ENCODE measurements at places on chromosomes 12 and 14. TPM values are rescaled to one million over a fixed set of nuclear protein-coding genes. Genes with fewer than 3 reads are reported as not detected.

DNA sequence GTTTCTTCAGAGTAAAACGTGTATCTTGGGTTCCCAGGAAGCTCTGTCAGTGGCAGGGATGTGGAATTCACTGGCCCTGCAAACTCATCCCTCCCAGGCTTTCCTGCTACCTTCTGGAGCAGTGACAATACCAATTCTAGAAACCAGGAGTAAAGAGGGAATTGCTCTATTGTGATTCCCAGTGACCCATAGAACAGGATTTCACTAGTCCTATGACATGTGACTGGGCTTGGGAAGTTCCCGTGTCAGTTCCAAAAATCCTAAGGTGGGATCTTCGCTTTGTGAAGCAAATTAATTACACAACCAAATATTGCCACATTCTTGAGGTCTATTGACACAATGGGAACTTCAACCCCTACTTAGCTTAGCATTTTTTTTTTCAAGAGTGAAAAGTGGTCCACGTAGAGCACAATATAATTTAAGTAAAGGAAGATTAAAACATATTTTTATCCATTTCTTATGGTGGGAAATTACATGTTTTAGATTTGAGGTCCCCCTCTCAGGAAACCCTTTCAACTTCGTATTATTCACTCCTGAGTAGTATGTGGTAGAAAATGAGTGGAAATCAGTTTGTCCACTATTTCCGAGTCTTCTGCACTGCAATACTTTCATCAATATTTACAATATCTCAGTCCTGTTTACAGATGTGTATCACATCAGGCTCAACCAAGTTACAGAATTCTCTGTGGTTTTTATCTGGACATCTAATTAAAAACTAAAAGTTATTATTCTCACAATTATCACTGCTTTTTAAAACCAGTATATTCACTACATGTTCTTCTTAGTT, 88.9 kb upstream of the SOX5 start:
- no peak for DNase-seq

- DNase-seq = no peak
These were observed 5.5 kb upstream of the ZNF740 start for GRCh38 chr12:53174881-53175491.

DNA sequence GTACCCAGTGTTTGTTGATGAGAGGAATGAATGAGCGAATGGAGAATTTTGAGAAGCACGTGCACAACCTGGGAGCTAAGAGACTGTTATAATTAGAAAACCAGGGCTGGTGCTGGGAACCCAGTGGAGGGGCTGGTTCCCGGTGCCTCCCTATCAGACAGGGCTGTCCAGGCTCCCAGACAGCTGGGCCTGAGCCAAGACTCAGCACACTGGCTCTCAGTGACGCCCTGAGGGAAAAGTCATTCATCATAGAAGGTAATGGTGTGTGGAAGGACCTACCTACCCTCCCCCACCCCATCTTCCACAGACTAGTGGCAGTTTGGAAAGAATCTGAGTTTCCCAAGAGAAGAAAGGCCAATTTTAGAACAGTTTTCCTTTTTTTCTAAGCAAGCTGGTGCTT, 34.7 kb downstream of the KCNA5 start:
- no peak for DNase-seq

DNA sequence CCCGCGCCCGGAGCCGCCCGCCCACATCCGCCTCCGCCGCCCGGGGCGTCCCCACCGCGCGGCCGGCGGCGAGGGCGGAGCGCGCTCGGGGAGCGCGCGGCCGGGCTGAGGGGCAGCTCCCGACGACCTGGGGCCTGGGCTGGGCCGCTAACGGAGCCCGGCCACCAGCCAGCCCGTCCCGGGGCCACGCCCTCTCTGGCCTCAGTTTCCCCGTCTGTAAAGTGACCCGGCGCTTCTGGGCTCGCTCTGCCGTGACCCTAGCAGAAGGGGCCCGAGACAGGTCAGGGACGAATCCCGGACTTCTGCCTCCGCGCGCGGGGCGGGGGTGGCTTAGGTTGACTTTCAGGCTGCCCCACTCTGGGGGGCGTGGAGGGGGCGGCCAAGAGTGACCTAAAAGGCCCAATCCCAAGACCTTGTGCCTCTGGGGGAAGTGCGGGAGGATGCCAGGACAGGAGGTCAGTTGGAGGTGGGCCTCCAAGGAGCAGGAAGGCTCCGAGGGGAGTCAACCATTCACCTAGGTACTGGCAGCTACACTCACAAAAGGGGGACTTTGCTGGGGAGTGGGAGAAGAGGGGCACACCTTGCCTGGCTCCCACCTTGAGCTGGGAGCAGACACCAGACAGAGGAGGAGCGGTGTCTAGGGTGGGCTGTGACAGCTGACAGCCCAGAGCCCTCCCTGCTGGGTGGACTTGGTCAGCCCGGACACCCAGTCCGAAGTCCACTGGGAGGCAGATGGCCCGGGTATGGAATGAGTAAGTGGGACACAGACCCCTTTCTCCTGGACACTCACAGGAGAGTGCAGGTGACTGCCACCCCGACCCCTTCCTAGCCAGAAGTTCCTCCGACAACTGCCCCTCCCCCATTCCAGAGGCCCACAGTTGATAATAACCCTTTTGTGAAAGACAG, 486 bp upstream of the AKT1 start:
- DNase-seq = no peak

- DNase-seq = no peak
These were observed 241.0 kb downstream of the ASCL1 start for GRCh38 chr12:103198499-103198898.

- DNase-seq = no peak
These were observed 6.9 kb upstream of the BMP4 start for GRCh38 chr14:53963320-53964227.

- no peak for DNase-seq
These were observed 53.4 kb upstream of the ANO4 start for GRCh38 chr12:100741084-100741711.

- peak; percentile 36 for DNase-seq
These were observed 68.6 kb upstream of the MAX start for GRCh38 chr14:65170768-65171507.

DNA sequence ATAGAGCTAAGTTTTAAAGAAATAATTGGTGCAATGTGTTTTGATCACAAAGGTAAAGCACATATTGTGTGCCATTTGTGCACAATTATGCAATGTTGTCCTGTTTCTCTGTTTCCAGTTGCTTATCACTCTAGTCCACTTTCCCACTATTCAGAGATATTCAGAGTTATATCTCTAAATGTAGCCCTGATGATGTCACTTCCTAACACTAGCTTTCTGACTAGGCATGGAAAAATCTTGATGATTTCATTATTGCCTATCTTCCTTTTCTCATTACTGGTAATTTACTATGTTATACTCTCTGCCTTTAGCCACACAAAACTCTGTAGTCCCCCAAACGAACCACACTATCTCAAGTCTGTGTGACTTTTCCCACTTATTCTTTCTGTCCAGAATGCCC, 221.2 kb downstream of the TRHDE start:
- no peak for DNase-seq

DNA sequence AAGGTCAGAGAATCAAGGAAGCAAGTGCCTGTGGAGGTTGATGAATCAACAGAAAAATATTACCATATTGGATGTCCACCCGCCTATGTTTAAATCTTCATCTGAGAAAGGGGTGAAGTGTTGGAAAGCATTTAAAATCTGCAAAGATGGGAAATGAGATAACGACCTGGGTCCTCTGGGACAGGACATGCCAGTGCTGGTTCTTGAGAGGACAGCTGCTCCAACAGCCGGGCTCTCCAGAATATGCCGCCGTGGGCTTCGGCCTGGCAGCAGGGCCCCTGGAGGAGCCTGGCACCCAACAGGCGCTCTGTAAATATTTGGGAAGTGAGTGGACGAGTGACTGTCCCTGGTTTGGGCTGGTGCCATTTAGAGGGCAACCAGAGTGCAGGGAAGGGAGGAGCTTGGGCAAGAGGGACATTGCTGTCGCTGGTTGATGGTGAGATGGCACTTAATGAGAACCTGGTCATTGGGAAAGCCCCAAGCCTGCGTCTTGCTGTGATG, 129.9 kb downstream of the KCNA5 start:
- DNase-seq = no peak

- no peak for DNase-seq
These were observed 29.9 kb upstream of the AEBP2 start for GRCh38 chr12:19409376-19409775.

DNA sequence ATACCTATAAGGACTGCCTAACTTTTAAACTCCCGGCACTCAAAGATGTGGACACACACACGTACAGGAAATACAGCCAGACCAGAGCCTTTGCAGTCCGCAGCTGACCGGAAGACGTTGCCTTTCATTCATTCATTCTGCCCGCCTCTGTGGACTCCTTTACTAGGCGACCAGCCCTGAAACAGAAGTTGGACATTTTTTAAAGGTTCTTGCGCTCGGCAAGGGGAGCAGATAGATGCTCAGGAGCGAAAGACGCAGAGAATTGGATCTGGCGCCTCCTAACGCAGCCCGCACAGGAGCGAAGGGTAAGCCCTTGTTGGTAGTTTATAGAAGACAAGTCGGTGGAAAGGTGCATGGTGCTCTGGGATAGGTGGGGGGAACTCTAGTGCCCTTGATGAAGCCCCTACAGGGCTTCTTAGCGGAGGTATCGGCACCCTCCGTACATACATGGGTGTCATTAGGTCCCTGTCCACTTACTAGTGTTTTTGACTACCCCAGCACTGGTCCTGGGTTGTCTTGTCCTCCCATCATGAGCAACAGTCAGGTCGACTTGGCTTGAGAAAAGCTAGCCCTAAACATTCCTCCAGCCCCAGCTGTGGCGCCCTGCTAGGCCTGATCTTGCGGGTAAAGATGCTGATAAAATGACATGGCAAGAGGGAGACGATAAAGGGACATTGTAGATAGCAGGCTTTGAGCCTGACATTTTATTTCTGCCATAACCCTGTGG, at the start of gene KDM2B:
TSS of gene KDM2B (minus strand) at position 65 of the 727 bp plus-strand sequence. CDS start 112 bp downstream, outside the sequence.
- no peak for DNase-seq

DNA sequence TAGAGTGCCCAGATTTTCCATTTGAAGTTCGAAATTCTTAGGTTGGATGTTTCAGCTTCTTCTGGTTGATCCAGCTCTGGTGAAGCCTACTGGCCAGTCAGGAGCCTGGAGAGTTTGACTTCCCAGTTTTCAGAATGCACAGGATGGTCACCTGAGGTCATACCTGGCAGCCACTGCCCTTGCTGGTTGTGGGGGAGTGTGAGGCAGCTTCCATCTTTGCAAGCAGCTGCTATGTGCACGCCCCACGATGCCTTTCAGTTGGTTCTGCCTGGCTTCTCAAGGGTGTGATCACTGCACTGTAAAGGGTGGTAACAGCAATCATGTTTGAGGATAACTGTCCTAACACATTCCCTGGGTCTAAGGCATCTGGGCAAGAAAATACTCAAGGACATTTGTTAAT, 15.4 kb downstream of the CCDC92 start:
- no peak for DNase-seq

- DNase-seq = peak; percentile 13
These were observed 27.7 kb upstream of the PEX5 start for GRCh38 chr12:7161811-7162210.

DNA sequence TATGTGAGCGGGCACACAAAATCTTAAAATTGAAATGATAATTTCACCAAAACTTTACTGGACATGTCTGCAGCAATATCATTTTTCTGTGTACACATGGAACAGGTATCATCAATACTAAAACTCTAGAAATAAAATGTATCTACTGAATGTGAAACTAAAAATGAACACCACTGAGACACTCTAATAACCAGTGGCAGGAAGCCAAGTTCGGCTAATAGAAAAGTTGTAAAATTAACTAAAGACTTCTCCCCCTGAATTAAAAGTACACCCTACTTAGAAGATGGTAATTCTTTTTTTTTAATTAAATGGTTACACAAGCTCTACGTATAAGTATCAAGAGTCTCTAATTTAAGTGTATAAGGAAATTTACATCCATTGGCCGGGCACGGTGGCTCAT, 227.2 kb downstream of the MED13L start:
- no peak for DNase-seq

TSHR gene
- not detected for polyA plus RNA-seq

Measured in AG04450 (cell line).